Breast epithelium (tissue), 4 donors: ENCODE measurements at places on chromosomes 11 and 22. TPM values are rescaled to one million over a fixed set of nuclear protein-coding genes. Genes with fewer than 3 reads are reported as not detected.

- no peak overlapping the region for H3K4me3 ChIP-seq
- H3K27ac ChIP-seq = no peak overlapping the region
- H3K27me3 ChIP-seq = no peaks in the 10 kb centered on the region
These were observed 71.1 kb upstream of the OLFML1 start for GRCh38 chr11:7413961-7414915.

DNA sequence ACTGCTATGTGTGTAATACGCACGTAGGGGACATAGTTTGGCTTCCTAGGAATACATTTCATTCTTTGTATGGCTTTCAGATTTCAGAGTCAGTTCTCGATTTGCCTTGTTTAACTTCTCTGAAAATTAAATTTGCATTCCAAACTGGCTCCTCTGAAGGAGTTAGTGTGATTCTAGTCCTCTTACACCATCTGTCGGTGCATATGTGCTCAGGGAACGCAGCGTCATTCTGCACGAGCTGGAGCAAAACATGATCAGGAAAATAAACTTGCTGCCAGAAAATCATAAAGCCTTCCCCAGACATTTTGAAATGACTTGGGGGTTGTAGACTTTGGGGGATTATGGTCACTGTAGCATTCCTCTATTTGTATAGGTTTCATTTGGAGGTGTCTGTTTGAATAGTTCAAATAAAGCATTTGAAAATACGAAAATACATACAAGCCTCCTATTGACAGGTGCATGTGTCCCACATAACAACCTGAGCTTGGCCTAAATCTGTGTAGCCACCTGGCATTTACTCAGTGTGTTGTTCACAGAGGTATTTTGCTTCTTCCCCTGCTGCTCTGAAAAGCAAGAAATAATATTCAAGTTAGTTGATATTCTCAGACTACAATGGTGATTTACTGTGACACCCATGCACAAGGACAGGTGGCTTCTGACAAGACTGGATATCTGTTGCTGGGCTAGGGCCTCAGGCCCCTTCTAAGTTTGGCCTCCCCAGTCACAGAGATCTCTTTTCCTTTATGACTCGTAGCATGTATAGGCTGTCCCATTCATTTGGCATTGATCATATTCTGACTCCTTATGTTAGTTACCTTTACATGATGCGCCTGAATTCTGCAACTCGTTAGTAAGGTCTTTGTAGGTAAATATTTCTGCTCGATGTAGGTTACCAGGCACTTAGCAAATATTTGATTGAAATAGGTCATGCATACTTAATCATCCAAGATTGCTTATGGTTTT lies 81.6 kb upstream of the SORL1-AS1 start:
- H3K36me3 ChIP-seq = no peaks in the 10 kb centered on the region
- no peak overlapping the region for H3K4me3 ChIP-seq
- H3K4me1 ChIP-seq = no peaks in the 10 kb centered on the region
- H3K27me3 ChIP-seq = no peaks in the 10 kb centered on the region

GRCh38 chr11:92854952-92855351 lies 114.5 kb upstream of the MTNR1B start:
- DNase-seq = no peak
- H3K4me1 ChIP-seq = no peaks in the 10 kb centered on the region
- H3K4me3 ChIP-seq = no peak overlapping the region
- no peak overlapping the region for H3K27ac ChIP-seq
- H3K36me3 ChIP-seq = no peaks in the 10 kb centered on the region
- H3K27me3 ChIP-seq = no peaks in the 10 kb centered on the region

The ACRV1 gene
- total RNA-seq = not detected
